ENCODE measurements at places on chromosomes 7 and 10. TPM values are rescaled to one million over a fixed set of nuclear protein-coding genes. Genes with fewer than 3 reads are reported as not detected.

GRCh38 chr7:75604408-75604807 is 112.3 kb downstream of the SPDYE5 start:
- DNase-seq: no peak

DNA sequence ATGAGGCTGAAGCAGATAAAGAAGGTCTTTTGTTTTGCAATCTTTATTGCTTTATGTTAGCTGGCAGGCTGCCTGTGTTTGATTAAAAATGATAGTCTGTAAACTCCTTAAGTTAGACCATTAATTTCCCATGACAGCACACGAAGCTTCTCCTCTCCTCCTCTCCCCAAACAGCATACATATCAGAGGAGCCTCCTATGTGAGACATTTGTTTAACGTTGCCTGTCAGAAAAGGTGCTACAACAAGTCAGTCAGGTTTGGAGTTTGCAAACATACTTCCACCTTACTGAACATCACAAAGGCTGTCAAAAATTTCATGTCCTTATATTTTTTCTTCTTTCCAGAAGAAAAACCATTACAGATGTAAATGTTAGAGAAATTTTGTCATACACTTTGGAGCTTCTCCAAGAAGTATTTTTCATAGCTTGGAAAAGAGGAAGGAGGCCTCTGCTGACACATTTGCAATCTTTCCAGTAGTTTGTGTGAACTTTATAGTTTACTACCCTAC is 393.1 kb downstream of the EXOC4 start:
- no peak for DNase-seq

- no peak for DNase-seq
Measured at GRCh38 chr10:49123981-49124950, 8.9 kb upstream of the VSTM4 start.

- DNase-seq: no peak
Measured at GRCh38 chr10:87618566-87619423, 40.9 kb upstream of the PAPSS2 start.

DNA sequence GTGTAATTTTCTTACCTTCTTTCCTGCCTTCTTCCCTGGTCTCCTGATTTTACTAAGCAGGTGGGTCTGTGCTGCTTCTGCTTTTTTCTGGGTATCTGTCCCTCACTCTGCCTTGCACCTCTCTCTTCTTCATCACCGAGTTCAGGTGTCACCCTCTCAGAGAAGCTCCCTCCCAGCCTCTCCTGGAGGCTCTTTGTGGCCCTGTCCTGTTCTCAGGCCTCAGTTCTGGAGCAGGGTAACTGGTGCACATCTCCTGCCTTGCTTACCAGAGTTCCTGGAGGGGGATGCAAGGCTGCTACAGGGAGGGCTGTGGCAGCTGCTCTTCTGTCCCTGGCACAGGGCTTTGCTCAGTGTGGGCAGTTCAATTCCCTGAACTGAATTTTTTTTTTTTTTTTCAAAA is 66.1 kb downstream of the RBM33 start:
- no peak for DNase-seq

- no peak for DNase-seq
Measured at GRCh38 chr10:34996843-34997242, 93.3 kb downstream of the CUL2 start.

The AKR1D1 gene
- not detected for total RNA-seq

The AGR3 gene
- not detected for total RNA-seq

The TAF5 gene
- total RNA-seq: 2.4 TPM
